ENCODE measurements at places on chromosomes 4 and X. TPM values are rescaled to one million over a fixed set of nuclear protein-coding genes. Genes with fewer than 3 reads are reported as not detected.
A peak's percentile ranks its signal among the peaks of the same experiment; 100 is the strongest.

DNA sequence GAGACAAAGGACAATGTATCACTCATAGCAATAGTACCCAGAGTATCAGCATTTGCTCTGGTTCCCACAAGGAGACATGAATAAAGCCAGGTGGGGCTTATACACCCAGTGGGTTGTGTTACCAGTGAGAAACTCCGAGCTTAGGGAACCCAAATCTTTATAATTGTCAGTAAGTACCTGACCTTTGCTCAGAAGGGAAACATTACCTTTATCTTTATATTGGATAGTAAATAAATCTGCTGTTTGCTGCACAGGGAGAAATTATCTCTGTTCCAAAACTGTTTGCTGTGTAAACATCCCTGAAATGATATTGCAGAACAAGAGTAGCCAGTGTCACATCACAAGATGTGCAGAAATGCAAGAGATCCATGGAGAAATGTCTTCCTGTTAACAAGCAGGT is 12.1 kb upstream of the SLAIN2 start:
- H3K27me3 ChIP-seq = peaks cover 6% of the 10 kb centered on the region
- no peak overlapping the region for H3K4me3 ChIP-seq
- H3K36me3 ChIP-seq = no peaks in the 10 kb centered on the region
- DNase-seq = no peak

GRCh38 chrX:115452251-115452650 is 108.7 kb upstream of the PLS3 start:
- no peaks in the 10 kb centered on the region for H3K27me3 ChIP-seq
- H3K27ac ChIP-seq = no peak overlapping the region
- DNase-seq = no peak
- H3K4me1 ChIP-seq = no peaks in the 10 kb centered on the region

GRCh38 chr4:242121-242848 is 63.0 kb downstream of the ZNF732 start:
- peak overlapping the region; percentile 73 for H3K4me3 ChIP-seq
- H3K36me3 ChIP-seq = no peaks in the 10 kb centered on the region
- DNase-seq = peak; percentile 80
- peaks cover 7% of the 10 kb centered on the region for H3K4me1 ChIP-seq

- H3K36me3 ChIP-seq = no peaks in the 10 kb centered on the region
- H3K27me3 ChIP-seq = no peaks in the 10 kb centered on the region
Measured at GRCh38 chrX:112266136-112266535, 183.6 kb upstream of the TRPC5 start.

- H3K4me1 ChIP-seq = no peaks in the 10 kb centered on the region
- DNase-seq = no peak
- no peak overlapping the region for H3K4me3 ChIP-seq
- H3K27ac ChIP-seq = no peak overlapping the region
- no peaks in the 10 kb centered on the region for H3K36me3 ChIP-seq
- no peaks in the 10 kb centered on the region for H3K27me3 ChIP-seq
Measured at GRCh38 chrX:30955687-30956086, 66.6 kb upstream of the TAB3 start.

GRCh38 chrX:15242899-15243555 is 26.9 kb downstream of the ASB9 start:
- H3K27ac ChIP-seq = no peak overlapping the region
- no peak overlapping the region for H3K4me3 ChIP-seq
- DNase-seq = peak; percentile 64
- no peaks in the 10 kb centered on the region for H3K36me3 ChIP-seq
- H3K4me1 ChIP-seq = peaks cover 9% of the 10 kb centered on the region
- H3K27me3 ChIP-seq = no peaks in the 10 kb centered on the region

DNA sequence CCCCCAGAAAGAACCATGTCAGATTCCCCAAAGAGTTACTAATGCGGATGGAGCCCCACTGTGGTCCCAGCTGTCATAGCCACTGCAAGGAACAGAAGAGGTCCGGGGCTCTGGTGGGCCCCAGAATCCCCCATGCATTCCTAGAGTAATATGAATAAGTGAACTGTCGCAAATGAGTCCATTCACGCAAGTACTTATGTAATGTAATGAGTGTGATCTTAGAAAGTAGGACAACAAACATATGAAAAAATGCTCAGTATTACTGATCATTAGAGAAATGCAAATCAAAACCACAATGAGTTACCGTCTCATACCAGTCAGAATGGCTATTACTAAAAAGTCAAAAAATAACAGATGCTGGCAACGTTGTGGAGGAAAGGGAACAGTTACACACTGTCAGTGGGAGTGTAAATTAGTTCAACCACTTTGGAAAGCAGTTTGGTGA is 141.5 kb upstream of the RBPJ start:
- no peaks in the 10 kb centered on the region for H3K27me3 ChIP-seq
- DNase-seq = peak; percentile 30
- no peaks in the 10 kb centered on the region for H3K36me3 ChIP-seq
- H3K4me3 ChIP-seq = no peak overlapping the region
- H3K4me1 ChIP-seq = peaks cover 13% of the 10 kb centered on the region
- H3K27ac ChIP-seq = peak overlapping the region; percentile 36

MAGEA4 gene
- total RNA-seq = not detected

PFKFB1 gene
- 0.60 TPM for total RNA-seq

AKAP14 gene
- not detected for total RNA-seq

Measured in activated CD8-positive, alpha-beta T cell treated with anti-CD3 and anti-CD28 coated beads for 36 hours (primary cell).